GM12892 (cell line): ENCODE measurements at places on chromosomes 3 and 15.

DNA sequence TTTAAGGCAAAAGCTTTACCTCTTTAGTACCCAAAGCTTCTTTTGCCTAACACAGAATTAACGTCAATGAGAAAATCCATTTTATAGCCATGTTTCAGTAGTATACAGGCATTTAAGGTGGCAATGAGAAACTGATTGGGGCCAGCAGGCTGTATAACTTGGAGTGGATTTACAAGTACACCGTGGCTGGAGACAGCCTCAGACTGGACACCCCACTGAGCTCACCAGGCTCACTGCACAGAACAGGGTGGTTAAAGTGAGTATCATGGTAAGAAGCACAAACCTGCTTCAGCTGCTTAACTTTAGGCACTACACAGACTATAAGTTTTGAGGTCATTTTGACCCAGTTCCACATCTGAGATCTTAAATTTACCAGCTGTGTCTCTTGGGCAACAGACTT, 8.9 kb downstream of the CPOX start:
- no peak for DNase-seq

- no peak for DNase-seq
These were observed 162.4 kb downstream of the ATG7 start for GRCh38 chr3:11434563-11435096.

- DNase-seq, result no peak
These were observed 59.0 kb downstream of the DPPA2 start for GRCh38 chr3:109257269-109257668.

DNA sequence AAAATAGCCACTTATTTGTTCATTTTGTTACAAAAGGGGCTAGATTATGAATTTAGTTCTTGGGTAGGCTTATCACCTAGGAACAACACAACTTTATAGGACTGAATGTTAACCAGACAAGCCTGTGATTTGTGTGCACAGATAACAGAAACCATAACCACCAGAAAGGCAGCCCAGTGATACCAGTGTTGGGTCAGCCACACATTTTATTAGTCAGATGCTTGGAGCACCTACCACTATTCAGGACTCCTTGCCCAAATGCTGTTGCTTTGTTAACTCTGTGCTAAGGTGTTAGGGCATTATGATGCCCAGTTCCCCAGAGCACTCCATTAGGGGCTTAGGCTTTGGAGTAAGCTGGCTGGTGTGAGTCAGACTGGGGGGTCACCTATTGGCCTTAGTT, 22.5 kb downstream of the PLCL2 start:
- DNase-seq, result no peak
